Activated naive CD4-positive, alpha-beta T cell treated with anti-CD3 and anti-CD28 coated beads for 36 hours (primary cell): ENCODE measurements at places on chromosomes 11 and 22.
A peak's percentile ranks its signal among the peaks of the same experiment; 100 is the strongest.

DNA sequence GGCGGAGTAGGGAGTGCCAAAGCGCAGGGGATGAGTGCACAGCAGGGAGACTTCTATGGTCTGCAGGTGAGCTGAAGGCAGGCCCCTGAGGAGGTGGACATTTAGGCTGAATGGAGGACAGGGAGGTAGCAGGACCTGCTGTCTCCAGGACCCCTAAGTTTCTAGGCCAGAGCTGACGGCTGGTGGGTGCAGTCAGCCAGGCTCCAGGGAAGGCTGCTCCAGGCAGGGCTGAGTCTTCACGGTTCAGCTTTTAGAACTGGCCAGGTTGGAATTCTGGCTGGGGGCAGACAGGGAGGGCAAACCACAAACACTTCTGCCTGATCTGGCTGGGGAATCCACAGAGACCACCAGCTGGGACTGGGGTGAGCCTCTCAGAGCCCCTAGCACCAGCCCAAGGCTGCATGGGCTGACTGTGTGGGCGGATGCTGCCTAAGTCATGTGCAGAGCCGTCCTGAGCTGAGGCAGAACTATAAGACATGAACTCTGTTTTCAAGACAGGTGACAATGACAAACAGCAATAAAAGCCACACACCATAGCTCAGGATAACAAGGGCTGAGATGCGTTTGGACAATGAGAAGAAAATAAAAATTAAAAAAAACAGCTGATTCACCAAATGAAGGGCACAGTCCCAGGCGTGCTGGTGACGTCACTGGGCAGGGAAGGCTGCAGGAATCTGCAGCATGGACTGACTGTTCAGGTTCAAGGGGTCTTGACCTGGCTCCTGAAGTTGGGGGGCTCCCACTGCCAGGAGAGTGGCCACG lies 10.4 kb upstream of the MALAT1 start:
- DNase-seq: peak; percentile 61
- H3K27ac ChIP-seq: peak overlapping the region; percentile 72
- peaks cover 72% of the 10 kb centered on the region for H3K4me1 ChIP-seq

DNA sequence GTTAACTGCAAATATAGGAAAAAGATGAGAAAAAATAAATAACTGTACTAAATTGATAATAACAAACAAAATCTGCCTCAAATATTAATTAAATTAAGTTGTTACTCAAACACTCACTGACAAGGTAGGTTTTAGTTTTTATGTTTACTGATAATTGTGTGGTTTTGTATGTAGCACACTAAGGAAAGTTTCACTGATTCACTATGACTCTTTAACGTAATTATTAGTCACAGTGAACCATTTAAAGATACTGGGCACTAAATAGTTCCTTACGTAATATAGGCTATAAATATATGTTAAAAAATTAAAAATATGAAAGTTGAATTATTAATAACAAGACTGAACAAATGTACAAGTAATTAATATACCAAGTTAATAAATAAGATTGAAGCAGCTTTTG lies 2330.0 kb upstream of the RAG2 start:
- no peaks in the 10 kb centered on the region for H3K27me3 ChIP-seq
- no peak for DNase-seq
- H3K36me3 ChIP-seq: no peaks in the 10 kb centered on the region
- H3K27ac ChIP-seq: no peak overlapping the region

GRCh38 chr11:111521135-111521534 lies 6.6 kb downstream of the HOATZ start:
- peak overlapping the region; percentile 16 for H3K27ac ChIP-seq
- H3K4me3 ChIP-seq: no peak overlapping the region

GRCh38 chr11:16999116-16999515 lies 15.1 kb downstream of the PLEKHA7 start:
- H3K4me1 ChIP-seq: no peaks in the 10 kb centered on the region
- no peak for DNase-seq

DNA sequence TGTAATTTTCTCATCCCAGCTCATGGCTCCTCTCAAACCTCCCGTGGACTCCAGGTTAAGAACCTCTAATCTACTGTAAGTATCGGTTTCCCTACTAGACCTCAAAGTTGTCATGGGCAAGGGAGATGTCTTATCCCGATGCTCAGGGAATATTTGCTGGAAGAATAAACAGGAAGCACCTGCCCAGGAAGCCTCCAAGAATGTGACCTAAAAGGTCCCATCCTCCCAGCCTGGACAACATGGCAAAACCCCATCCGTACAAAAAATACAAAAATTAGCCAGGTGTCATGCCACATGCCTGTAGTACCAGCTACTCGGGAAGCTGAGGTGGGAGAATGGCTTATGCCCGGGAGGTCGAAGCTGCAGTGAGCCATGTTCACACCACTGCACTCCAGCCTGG lies 62.4 kb downstream of the APOL1 start:
- H3K4me3 ChIP-seq: no peak overlapping the region
- peak overlapping the region; percentile 65 for H3K27ac ChIP-seq
- no peaks in the 10 kb centered on the region for H3K27me3 ChIP-seq
- no peak for DNase-seq

DNA sequence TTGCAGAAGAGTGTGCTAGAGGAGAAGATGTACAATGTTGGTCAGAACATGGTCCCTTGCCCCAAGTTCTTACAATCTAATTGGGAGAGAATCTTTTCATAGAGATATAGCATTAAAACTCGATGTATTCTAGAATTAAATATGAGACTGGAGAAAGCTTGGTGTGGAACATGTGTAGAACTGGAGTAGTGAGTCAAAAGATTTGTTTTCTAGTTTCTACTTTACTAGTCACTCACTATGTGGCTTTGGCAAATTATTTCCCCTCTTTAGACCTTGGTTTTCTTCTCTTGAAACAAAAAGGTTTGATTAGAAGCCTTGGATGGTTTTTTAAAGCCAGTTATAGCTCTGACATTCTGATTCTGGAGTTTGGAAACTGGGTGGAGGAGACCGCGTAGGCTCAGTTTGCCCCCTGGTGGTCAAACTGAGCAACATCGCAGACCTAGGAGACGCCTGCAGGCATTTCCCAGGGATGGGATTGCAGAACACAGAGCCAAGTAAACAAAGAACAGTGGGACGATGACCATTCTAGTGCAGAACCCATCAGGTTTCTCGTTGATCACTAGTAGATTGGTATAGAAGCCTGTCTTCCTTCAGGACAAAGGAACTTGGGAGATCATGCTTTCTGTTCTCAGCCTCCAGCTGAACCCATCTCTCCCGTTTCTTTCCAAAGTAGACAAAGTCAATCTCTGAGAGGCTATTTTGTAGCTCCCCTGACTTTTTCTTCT lies 8.5 kb upstream of the CHRDL2 start:
- peaks cover 15% of the 10 kb centered on the region for H3K27me3 ChIP-seq
- H3K36me3 ChIP-seq: no peaks in the 10 kb centered on the region
- peak; percentile 53 for DNase-seq

DNA sequence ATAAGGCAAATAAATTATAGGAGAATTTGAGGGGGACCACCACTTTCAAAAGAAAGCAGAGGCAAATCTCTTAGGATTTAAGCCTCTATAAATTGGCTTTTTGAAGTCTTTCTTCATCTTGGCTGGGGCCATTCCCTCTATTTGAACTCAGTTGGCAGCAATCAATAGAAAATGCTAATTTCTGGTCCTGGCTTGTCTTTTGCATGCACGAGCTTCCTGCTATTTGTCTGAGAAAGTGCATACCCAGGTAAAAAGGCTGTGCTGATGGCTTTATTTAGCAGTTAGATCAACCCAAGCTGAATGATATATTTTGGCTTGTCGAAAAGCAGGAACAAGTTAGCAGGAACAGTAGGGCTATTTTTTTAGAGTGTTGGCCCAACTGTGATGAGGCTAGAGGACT lies 64.1 kb upstream of the GRAMD1B start:
- H3K36me3 ChIP-seq: peaks cover 2% of the 10 kb centered on the region
- peaks cover 18% of the 10 kb centered on the region for H3K4me1 ChIP-seq
- peaks cover 33% of the 10 kb centered on the region for H3K27me3 ChIP-seq
- H3K4me3 ChIP-seq: no peak overlapping the region

GRCh38 chr11:100874203-100874602 lies 187.1 kb downstream of the ARHGAP42 start:
- no peaks in the 10 kb centered on the region for H3K4me1 ChIP-seq
- H3K4me3 ChIP-seq: no peak overlapping the region
- H3K36me3 ChIP-seq: no peaks in the 10 kb centered on the region
- DNase-seq: no peak
- no peaks in the 10 kb centered on the region for H3K27me3 ChIP-seq

DNA sequence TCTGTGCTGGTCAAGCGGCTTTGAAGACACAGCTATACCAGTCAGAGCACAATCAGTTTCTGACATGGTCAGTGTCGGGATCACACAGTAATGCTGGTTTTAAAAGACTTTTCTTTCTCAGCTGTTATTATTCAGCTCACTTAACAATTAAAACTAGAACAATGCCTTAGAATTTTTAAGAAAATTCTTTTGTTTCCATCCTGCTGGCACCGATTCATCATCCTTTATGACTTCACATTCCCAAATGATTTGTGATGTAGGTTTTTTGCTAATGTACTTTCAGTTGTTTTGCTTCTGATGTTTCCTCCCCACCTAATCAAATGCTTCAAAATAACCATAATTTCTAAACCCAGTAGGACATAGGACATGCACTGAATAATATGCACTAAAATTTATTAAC lies 34.5 kb upstream of the OLFML1 start:
- no peak overlapping the region for H3K4me3 ChIP-seq
- DNase-seq: no peak
- no peaks in the 10 kb centered on the region for H3K27me3 ChIP-seq
- no peaks in the 10 kb centered on the region for H3K36me3 ChIP-seq
- H3K4me1 ChIP-seq: no peaks in the 10 kb centered on the region

DNA sequence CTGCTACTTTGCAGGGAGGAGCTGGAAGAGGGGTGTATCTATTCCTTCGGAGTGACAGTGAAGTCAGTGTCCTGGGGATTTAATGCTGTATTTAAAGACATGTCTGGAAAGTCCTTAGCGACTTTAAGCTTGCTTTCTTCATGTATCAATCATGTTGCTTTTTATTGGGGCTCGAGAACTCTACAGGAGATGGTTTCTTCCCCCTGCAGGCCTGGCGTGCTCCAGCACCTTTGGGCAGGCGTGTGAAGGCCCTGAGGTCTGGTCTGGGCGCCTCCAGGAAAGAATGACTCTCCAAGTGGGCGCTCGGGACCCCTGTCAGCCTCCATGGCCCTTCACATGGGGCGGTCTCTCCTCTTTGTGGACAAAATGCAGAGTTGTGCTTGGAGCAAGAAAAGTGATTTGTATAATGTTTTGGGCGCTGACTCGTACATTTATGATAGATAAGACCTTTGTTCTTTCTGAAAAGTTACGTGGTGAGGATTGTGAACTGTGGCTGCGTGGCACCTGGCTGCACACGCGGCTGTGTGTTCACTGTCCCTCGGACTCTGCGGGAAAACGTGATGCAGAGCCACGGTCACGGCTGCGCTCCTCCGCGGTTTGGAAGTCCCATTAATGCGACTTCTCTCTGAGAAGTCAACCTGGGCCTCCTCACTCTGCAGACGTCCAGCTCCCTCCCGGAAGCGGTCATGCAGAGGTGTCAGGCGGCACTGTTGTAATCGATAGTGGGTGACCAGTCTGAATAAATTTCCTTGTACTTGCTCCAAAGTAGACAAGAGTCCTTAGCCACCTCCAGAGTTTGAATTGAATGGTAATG lies 282.5 kb downstream of the TBC1D22A start:
- DNase-seq: no peak
- no peak overlapping the region for H3K27ac ChIP-seq
- no peaks in the 10 kb centered on the region for H3K27me3 ChIP-seq

GRCh38 chr22:38966380-38966702 lies 8.9 kb downstream of the APOBEC3A start:
- H3K4me3 ChIP-seq: no peak overlapping the region
- DNase-seq: no peak
- peaks cover 2% of the 10 kb centered on the region for H3K27me3 ChIP-seq
- H3K4me1 ChIP-seq: no peaks in the 10 kb centered on the region

GRCh38 chr22:22712092-22712658 lies 67.8 kb downstream of the GGTLC2 start:
- H3K4me3 ChIP-seq: no peak overlapping the region
- no peak for DNase-seq
- H3K36me3 ChIP-seq: no peaks in the 10 kb centered on the region
- H3K27me3 ChIP-seq: no peaks in the 10 kb centered on the region
- H3K4me1 ChIP-seq: no peaks in the 10 kb centered on the region

- DNase-seq: no peak
- H3K27me3 ChIP-seq: no peaks in the 10 kb centered on the region
- no peak overlapping the region for H3K27ac ChIP-seq
- no peaks in the 10 kb centered on the region for H3K4me1 ChIP-seq
- no peak overlapping the region for H3K4me3 ChIP-seq
These were observed 61.5 kb downstream of the DKK3 start for GRCh38 chr11:11946878-11947277.

DNA sequence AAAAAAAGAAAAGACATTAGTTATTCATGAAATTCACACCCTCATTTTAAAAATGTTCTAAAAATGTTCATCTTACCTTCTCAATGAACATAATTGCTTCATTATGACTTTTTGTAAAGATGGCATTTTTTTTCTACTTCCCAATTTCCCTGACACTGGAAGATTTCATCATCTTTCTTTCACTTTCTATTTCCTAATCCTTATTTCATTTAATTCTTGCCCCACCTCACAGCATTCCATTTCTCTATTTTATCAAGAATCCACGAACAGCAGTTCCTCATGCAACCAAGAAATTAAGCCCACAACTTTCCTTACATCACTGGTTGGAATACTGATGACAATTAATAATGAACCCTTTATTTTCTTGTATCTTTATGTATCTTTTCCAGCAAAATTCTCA lies 1.9 kb downstream of the PATL1 start:
- peak overlapping the region; percentile 87 for H3K4me3 ChIP-seq
- H3K27me3 ChIP-seq: no peaks in the 10 kb centered on the region
- H3K27ac ChIP-seq: peak overlapping the region; percentile 91
- H3K4me1 ChIP-seq: peaks cover 48% of the 10 kb centered on the region
- H3K36me3 ChIP-seq: peaks cover 35% of the 10 kb centered on the region

GRCh38 chr11:99271527-99271926 lies 250.8 kb downstream of the CNTN5 start:
- no peak for DNase-seq
- no peak overlapping the region for H3K27ac ChIP-seq
- no peaks in the 10 kb centered on the region for H3K4me1 ChIP-seq
- H3K36me3 ChIP-seq: no peaks in the 10 kb centered on the region
- no peaks in the 10 kb centered on the region for H3K27me3 ChIP-seq

- DNase-seq: no peak
- H3K27me3 ChIP-seq: no peaks in the 10 kb centered on the region
- no peak overlapping the region for H3K27ac ChIP-seq
- H3K36me3 ChIP-seq: no peaks in the 10 kb centered on the region
- H3K4me3 ChIP-seq: no peak overlapping the region
These were observed 366.1 kb downstream of the CTTN start for GRCh38 chr11:70764356-70764905.

GRCh38 chr11:94676814-94677213 lies 91.3 kb upstream of the AMOTL1 start:
- H3K27ac ChIP-seq: no peak overlapping the region
- no peaks in the 10 kb centered on the region for H3K36me3 ChIP-seq
- H3K27me3 ChIP-seq: no peaks in the 10 kb centered on the region
- no peaks in the 10 kb centered on the region for H3K4me1 ChIP-seq
- no peak for DNase-seq
